ENCODE measurements at places on chromosomes 3 and 15.
A peak's percentile ranks its signal among the peaks of the same experiment; 100 is the strongest.

DNA sequence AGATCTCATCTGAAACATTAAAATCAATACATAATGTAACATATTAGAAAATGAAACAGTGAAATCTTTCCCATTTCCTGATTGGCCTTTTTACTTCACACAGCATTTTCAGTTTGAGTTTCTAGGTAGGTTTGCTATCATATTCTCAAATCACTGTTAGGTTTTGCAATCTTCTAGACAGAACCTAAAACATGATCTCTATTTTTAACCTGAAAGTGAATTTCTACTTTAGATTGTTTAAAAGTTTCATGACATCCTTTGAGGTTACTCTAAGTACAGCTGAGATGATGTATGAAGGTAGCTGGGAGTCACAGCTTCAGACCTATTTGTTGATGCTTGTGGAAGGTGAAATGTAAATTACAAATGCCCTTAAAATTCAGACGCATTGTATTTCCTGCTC is 118.4 kb upstream of the GPR149 start:
- no peak for DNase-seq

- no peak for DNase-seq
Observed at GRCh38 chr3:192194085-192194484, 533.3 kb downstream of the FGF12 start.

GRCh38 chr3:165852191-165852590 is 15.0 kb upstream of the BCHE start:
- DNase-seq, result no peak

GRCh38 chr3:111810909-111811308 is 48.2 kb upstream of the PHLDB2 start:
- no peak for DNase-seq

DNA sequence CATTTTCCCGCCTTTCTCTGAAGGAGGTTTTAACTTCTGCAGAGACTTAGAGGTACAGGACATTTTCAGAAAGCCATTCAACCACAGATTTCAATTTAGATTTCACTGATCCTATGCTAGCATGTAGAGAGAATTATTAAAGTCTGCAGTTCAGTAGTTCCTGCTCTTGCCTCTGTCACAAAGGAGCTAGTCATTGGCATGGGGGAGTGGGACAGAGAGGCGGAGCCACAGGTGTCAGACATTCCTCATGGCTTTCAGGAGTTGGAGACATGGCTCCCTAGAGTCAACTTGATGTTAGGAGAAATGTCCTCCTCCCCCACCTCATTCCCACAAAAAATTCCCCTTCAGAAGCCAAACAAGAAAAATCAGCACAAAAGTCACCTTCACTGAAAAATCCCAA is 66.0 kb upstream of the SIAH2 start:
- DNase-seq, result no peak

DNA sequence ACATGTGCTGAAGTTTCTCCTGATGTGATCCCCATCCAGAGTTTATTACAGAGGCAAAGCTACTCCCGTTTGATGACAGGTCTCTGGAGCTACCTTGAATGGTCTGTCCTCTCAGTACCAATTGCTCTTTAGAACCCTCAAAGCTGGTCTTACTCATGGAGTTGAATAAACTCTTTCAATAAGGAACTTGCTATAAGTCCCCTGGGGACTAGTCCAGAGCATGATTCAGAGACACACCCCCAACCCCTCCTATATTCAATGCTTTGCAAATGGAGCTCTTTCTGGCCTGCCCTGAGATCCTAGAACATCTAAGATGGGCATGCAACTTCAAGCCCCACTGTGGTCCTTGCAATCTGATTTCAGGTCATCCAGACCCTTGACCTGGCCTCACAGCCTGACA is 23.9 kb upstream of the TPM1 start:
- no peak for DNase-seq

- DNase-seq, result no peak
Observed at GRCh38 chr3:126845920-126846715, 136.8 kb upstream of the PLXNA1 start.

- DNase-seq, result peak; percentile 58
Observed at GRCh38 chr3:44477312-44478030, at the start of gene ZNF445. TSS of gene ZNF445 (minus strand) at chr3:44477670. CDS start at chr3:44455549, 22,121 bp downstream.

GRCh38 chr15:39939487-39940452 is 5.9 kb downstream of the EIF2AK4 start:
- DNase-seq, result no peak

GRCh38 chr15:84606653-84607120 is 5.9 kb downstream of the ZSCAN2 start:
- no peak for DNase-seq

- no peak for DNase-seq
Observed at GRCh38 chr15:66783725-66784124, 81.7 kb downstream of the SMAD6 start.

All from effector memory CD4-positive, alpha-beta T cell (primary cell).